ENCODE measurements at places on chromosomes 7 and 10.

GRCh38 chr7:107396990-107397389 is 72.9 kb upstream of the GPR22 start:
- H3K27ac ChIP-seq, result no peak overlapping the region
- H3K4me3 ChIP-seq, result no peak overlapping the region
- peaks cover 13% of the 10 kb centered on the region for H3K36me3 ChIP-seq
- DNase-seq, result peak; percentile 18
- no peaks in the 10 kb centered on the region for H3K27me3 ChIP-seq
- H3K4me1 ChIP-seq, result no peaks in the 10 kb centered on the region

- H3K36me3 ChIP-seq, result peaks cover 8% of the 10 kb centered on the region
- H3K27ac ChIP-seq, result no peak overlapping the region
- H3K27me3 ChIP-seq, result no peaks in the 10 kb centered on the region
- peaks cover 9% of the 10 kb centered on the region for H3K4me1 ChIP-seq
Observed at GRCh38 chr10:7541137-7542087, 125.4 kb downstream of the ITIH5 start.

DNA sequence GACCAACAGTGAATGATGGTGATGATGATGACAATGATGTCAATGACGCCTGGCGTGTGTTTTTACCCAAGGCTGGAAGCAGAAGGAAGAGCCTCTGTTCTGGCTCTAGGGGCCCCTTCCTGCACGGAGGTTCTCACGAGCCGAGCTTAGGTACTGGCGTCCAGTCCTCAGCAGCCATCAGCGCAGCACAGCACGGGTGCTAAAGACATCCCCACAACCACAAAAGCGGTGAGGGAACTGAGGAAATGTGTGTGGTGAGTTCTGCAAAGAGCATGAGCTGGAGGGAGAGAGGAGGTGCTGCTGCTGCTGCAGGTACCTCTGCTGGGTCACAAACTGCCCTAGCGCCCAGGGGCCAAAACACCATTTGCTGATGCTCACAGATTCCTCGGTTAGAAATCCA is 81.6 kb downstream of the SFMBT2 start:
- peaks cover 60% of the 10 kb centered on the region for H3K36me3 ChIP-seq
- H3K4me1 ChIP-seq, result peaks cover 17% of the 10 kb centered on the region
- no peak for DNase-seq

- DNase-seq, result no peak
- H3K36me3 ChIP-seq, result no peaks in the 10 kb centered on the region
- H3K27me3 ChIP-seq, result peaks cover 16% of the 10 kb centered on the region
- no peak overlapping the region for H3K27ac ChIP-seq
- H3K4me3 ChIP-seq, result no peak overlapping the region
Observed at GRCh38 chr10:96789571-96790108, 42.5 kb upstream of the LCOR start.

GRCh38 chr7:92260248-92260781 is 14.5 kb downstream of the ANKIB1 start:
- DNase-seq, result no peak
- H3K4me1 ChIP-seq, result peaks cover 20% of the 10 kb centered on the region
- H3K4me3 ChIP-seq, result no peak overlapping the region
- peaks cover 17% of the 10 kb centered on the region for H3K36me3 ChIP-seq
- H3K27me3 ChIP-seq, result no peaks in the 10 kb centered on the region

DNA sequence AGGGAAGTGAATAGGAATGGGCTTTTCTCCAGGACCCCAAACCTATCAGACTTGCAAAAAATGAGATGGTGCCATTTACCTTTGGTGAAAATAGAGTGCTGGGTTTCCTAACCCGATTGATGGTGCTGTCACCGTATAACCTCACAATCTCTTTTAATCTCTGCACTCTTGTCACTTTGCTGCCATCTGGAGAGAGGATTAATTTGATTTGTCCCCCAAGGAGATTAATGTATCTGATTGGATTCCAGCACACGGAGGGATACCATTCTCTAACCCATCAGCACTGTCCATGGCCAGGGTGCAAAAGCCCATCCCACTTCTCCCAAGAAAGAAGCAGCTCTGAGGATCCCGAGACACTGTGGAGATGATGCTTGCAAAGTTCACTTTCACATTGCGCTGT is 86.3 kb upstream of the NFE2L3 start:
- no peak overlapping the region for H3K4me3 ChIP-seq
- H3K27ac ChIP-seq, result no peak overlapping the region
- no peaks in the 10 kb centered on the region for H3K36me3 ChIP-seq

- no peak overlapping the region for H3K4me3 ChIP-seq
- no peaks in the 10 kb centered on the region for H3K27me3 ChIP-seq
- H3K27ac ChIP-seq, result no peak overlapping the region
- H3K4me1 ChIP-seq, result no peaks in the 10 kb centered on the region
Observed at GRCh38 chr10:18616337-18616736, 35.0 kb downstream of the NSUN6 start.

DNA sequence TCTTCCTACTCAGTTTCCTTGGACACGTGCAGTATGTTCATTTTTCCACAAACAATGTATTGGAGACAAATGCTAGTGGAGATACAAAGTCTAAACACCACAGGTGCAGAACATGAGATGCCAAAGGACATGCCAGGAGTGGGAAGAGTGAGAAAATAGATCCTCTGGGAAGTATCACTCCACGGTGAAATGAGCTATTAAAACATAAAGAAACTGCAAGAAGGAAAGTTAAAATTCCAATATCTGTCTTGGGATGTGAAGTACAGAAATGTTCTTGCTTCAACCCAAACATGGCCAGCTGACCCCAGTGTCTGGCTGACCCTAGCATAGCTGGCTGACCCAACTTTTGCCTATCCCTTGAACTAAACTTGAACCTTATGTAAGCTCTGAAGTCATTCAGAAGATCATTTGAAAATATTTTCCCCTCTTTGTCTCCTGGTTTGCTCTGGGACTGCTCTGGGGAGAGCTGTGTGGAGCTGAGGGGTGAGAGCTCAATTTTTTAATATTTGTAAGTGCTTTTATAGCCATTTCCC is 59.5 kb downstream of the FZD1 start:
- H3K27ac ChIP-seq, result no peak overlapping the region
- H3K36me3 ChIP-seq, result no peaks in the 10 kb centered on the region
- H3K27me3 ChIP-seq, result no peaks in the 10 kb centered on the region
- DNase-seq, result no peak

GRCh38 chr7:46230990-46231305 is 309.9 kb upstream of the IGFBP3 start:
- H3K4me1 ChIP-seq, result no peaks in the 10 kb centered on the region
- H3K27me3 ChIP-seq, result peaks cover 9% of the 10 kb centered on the region
- no peak overlapping the region for H3K27ac ChIP-seq

DNA sequence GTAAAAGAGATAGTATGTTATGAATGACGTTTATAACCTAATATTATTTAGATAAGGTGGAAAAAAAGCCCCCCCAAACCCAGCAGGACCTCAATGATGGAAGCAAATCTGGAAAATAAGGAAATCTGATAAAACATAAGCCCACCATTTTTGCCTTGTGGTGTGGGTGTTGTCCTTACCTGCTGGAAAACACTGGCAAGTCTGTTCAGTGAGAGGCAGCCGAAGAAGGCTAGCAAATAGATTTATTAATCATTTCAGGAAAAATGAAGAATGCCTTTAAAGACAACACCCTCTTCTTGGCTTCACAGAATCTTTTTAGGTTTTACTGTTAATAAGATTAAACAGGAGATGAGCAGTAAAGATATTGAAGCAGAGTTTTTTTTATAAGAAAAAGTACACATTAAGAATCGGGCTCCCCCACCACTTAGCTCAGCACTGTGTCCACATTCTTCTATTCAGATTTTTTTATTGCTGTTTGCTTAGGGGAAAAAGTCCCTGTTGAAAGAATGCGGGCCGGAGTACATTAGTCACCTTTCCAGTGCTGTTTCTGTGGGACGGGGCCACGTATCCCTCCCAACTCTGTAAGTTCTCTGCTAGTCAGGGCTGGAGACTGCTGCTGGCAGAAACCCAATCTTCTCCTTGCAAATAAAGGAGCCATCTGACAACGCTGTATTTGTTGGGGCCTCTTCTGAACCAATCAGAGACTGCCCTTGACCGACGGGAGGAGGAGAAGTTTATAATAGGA is 104.1 kb downstream of the EVX1 start:
- DNase-seq, result no peak
- no peak overlapping the region for H3K27ac ChIP-seq
- no peak overlapping the region for H3K4me3 ChIP-seq
- H3K27me3 ChIP-seq, result peaks cover 17% of the 10 kb centered on the region
- H3K4me1 ChIP-seq, result no peaks in the 10 kb centered on the region

GRCh38 chr7:87876869-87877234 is 559 bp downstream of the DBF4 start:
- peaks cover 48% of the 10 kb centered on the region for H3K4me1 ChIP-seq
- peak; percentile 74 for DNase-seq
- peaks cover 50% of the 10 kb centered on the region for H3K36me3 ChIP-seq
- H3K27ac ChIP-seq, result peak overlapping the region; percentile 93
- H3K27me3 ChIP-seq, result no peaks in the 10 kb centered on the region

DNA sequence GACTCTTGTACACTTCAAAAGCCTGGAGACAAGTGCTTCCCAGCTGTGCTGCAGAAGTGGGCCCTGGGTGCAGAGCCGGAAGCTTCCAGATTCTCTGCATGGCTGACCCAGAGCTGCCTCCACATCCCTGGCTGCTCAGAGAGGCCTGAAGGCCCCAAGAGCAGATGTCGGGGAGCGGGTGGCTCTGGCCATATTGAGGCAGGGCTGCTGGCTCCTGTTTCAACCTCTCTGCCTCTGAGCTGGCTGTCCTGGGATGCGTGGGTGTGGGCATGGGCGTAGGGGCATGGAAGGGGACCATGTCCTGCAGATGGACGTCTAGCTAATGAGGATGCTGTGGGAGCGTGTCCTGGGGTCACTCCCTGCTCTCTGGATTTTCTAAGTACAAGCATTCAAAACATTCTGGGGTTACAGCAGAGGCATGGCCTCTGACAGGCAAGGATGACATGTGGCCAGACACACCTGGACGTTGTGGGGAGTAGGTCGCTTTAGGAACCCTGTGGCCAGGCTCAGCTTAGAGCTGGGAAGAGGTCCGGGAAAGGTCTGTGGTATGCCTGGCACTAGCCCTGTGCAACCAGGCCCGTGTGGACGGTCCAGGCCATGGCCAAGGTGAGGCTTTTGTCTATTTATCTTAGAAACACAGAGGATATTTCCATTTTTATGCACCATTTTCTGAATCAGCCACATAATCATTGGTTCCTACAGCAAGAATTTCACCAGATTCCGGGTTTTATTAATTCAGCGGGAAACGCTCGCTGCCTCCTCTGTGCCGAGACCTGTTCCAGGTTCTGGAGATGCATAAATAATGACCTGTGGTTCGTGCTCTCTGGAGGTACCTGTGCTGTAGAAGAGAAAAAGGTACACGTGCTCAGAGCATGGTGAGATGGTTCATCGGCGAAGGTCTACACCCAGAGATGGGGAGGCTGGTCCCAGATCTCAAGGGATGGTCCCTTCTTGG is 361.1 kb downstream of the GLRX3 start:
- H3K27ac ChIP-seq, result no peak overlapping the region
- no peak for DNase-seq
- no peaks in the 10 kb centered on the region for H3K36me3 ChIP-seq
- H3K4me3 ChIP-seq, result no peak overlapping the region
- no peaks in the 10 kb centered on the region for H3K27me3 ChIP-seq

GRCh38 chr7:92840316-92840715 is 3.9 kb upstream of the CDK6 start:
- DNase-seq, result peak; percentile 29
- H3K27ac ChIP-seq, result no peak overlapping the region
- peaks cover 20% of the 10 kb centered on the region for H3K27me3 ChIP-seq
- H3K4me1 ChIP-seq, result peaks cover 13% of the 10 kb centered on the region

DNA sequence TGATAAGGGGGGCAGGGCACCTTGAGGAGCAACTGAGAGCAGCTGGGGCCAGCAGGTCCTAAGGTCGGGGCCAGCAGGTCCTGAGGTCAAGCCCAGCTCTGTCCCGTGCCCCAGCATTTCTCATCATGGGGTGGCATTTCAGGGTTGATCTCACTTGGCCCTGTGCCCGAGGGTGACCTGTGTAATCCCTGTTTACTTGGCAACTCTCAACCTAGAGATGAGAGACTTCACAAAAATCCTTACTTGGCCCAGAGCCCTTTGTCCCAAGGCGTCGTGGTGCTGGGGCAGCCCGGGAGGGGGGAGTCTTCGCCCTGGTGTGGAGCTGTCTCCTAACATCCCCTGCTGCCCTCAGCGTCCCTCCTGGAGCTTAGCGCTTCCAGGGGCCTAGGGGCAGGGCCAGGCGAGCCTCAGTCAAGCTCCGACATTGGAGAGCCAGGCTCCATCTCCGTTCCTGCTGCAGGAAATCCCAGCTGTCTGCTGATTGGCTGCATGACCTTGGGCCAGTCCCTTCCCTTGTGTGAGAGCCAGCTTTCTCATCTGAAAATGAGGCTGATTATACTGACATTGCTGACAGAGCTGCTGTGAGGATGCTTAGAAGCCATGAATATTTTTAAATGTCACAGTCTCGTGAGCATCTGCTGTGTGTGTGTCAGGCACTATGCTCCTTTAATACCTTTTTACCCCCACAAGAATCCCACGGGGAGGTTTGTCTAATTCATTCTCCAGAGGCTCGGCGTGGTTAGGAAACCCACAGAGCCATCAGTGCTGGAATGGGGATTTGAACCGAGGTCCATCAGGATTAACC is 94.3 kb downstream of the ZMIZ1 start:
- H3K4me1 ChIP-seq, result no peaks in the 10 kb centered on the region
- H3K27me3 ChIP-seq, result no peaks in the 10 kb centered on the region
- no peak overlapping the region for H3K4me3 ChIP-seq
- no peak for DNase-seq
- no peak overlapping the region for H3K27ac ChIP-seq

GRCh38 chr7:32937344-32938174 is 19.7 kb upstream of the FKBP9 start:
- peaks cover 10% of the 10 kb centered on the region for H3K4me1 ChIP-seq
- peaks cover 2% of the 10 kb centered on the region for H3K36me3 ChIP-seq
- H3K27me3 ChIP-seq, result peaks cover 4% of the 10 kb centered on the region

DNA sequence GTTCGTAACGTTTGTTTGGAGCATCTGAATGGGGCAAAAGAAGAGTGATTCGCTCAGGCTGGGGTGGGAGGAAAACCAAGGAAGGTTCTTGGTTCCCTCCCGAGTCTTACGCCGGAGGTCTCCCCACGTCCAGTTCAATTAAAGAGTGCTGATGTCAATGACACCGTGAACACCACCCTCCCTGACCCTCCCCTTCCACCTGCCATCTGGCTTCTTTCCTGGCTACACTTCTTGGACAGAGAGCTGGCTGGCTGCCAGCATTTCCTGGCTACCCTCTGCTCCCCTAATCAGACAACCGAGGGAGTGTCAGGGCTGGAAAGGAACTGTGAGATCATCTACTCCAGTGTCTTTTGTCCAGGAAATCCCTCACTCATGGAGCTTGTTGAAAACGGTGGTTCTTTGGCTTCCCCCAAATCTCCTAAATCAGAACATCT is 24.1 kb upstream of the FFAR4 start:
- no peaks in the 10 kb centered on the region for H3K36me3 ChIP-seq
- no peak overlapping the region for H3K4me3 ChIP-seq
- DNase-seq, result no peak

- no peak overlapping the region for H3K27ac ChIP-seq
- peak; percentile 16 for DNase-seq
Observed at GRCh38 chr7:83947260-83947659, 247.3 kb downstream of the SEMA3A start.

GRCh38 chr10:14579405-14579804 is 195.3 kb downstream of the FAM107B start:
- peaks cover 52% of the 10 kb centered on the region for H3K36me3 ChIP-seq
- no peak for DNase-seq
- H3K27ac ChIP-seq, result peak overlapping the region; percentile 25
- H3K27me3 ChIP-seq, result no peaks in the 10 kb centered on the region

- no peaks in the 10 kb centered on the region for H3K36me3 ChIP-seq
- H3K27me3 ChIP-seq, result no peaks in the 10 kb centered on the region
- peak overlapping the region; percentile 66 for H3K27ac ChIP-seq
Observed at GRCh38 chr10:110273474-110273873, 31.2 kb downstream of the SMNDC1 start.
